ENCODE measurements at places on chromosomes 7 and 10.
A peak's percentile ranks its signal among the peaks of the same experiment; 100 is the strongest.

DNA sequence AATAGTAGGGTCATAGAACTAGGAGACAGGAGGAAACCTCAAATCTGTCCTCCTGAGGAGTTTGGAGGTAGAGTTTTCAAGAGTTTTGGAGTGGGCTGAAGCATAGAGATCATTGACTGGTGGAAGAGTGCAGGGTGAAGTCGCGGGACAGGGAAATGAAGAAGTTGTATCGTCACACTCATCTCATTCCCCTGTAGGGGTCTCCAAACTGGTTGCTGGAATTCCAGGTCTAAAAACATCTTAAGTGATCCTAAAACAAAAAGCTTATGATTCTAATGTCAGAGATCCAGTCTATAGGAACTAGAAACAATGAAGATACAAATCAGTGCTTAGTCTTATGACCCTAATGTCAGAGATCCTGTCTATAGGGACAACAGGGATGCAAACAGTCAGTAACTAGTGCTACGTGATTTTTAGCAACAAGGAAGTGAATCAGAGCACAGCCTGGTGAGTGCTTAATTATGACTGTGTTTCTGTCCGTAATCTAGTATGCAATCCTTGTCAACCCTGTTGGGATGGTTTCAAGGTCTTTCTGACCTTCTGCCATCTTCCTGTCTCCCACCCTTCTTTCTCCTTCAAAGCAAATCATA is 139.4 kb downstream of the SKIDA1 start:
- no peak for DNase-seq

- no peak for DNase-seq
Measured at GRCh38 chr7:17279061-17279460, 19.4 kb upstream of the AHR start.

DNA sequence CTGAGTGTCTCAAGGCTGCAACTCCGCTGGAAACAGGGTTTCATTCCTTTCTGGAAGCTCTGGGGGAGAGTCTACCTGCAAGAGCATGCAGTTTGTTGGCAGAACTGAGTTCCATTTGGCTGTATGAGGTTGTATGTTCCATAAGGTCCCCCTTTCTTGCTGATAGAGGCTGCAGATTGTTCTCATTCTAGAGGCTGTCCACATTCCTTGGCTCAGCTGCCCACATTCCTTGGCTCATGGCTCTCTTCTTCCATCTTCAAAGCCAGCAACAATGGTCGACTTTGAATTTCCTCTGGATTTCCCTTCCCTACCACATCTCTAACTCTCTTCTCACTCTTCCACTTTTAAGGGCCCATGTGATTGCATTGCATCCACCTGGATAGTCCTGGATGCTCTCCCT is 147.3 kb upstream of the CDCA7L start:
- no peak for DNase-seq

DNA sequence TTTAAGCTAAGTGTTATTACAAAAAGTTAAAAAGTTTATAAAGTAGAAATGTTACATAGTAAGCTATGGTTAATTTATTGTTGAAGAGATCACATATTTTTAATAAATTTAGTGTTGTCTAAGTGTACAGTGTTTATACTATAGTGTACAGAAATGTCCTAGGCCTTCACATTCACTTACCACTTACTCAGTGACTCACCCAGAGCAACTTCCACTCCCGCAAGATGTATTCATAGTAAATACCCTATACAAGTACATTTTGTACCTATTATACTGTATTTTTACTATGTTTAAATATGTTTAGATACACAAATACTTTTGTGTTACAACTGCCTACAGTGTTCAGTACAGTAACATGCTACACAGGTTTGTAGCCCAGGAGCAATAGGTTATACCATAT is 69.2 kb downstream of the DNAJC1 start:
- DNase-seq = no peak

DNA sequence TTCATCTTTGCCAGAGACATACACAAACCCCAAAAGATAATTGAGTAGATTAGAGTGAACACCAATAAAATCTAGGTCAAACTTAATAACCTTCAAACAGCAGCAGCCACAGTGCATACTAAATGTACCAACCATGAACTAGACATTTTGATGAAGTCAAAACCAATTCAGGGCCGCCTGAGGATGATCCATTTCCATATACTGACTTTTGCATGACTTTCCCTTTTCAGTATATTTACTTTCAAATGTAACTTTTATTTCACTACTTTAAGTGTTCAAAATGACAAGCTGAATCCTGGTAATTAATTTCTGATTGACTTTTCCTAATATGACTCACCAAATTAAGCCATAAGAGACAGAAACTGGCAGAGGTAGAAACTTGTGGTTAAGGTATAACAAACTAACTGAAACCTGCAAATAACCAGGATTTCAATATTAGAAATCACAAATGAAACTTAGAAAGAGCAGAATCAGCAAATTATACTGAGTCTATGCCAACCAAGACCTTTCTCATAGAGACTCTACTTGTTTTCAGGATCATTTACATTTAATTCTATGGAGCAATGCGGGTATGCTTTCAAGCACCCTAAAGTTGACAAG is 171.9 kb upstream of the LRRN3 start:
- no peak for DNase-seq

- DNase-seq = no peak
Measured at GRCh38 chr10:128025437-128025836, 100.8 kb downstream of the MKI67 start.

GRCh38 chr7:47627580-47628283 is 45.8 kb upstream of the TNS3 start:
- no peak for DNase-seq

DNA sequence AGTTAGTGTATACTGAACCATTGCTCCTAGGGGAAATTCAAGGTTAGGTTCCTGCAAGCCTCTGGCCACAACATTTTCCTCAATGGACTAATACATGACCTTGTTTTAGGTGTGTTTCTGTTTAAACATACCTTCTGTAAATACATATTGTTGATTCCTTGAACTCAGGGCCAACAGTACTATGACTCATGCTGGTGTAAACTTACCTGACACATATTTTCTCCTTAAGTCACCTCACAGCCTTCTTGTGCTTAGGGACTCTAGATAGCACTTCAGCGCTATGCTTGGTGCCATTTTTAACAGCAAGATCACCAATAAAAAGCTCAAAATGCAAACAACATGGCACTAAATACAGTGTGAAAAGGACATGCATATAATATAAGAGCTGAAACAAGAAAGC is 176.4 kb downstream of the TAX1BP1 start:
- no peak for DNase-seq

- DNase-seq = no peak
Measured at GRCh38 chr7:148162808-148163207, 427.8 kb upstream of the C7orf33 start.

DNA sequence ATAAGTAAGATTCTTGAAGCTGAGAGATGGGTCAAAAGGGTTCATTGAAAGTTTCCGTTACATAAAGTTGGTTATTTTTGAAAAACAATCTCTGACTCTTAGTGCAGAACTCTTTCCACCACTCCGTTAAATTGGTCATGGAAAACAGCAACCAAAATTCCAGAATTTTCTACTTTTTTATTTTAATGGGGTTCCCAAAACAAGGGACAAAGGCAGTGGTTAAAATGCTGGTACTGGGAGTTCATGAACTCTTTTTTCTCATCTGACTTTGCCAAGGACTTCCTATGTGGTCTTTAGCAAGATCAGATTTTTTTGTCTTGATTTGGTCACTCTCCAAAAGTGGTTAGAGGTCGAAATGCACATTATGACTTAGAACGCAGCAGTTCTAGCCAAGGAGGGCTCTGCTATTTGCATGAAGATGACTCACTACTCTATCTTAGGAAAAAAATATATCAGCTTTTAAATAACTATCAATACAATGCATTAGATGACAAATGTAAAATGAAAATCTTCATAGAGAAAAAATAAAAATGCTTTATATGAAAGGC is 145.7 kb downstream of the REEP3 start:
- peak; percentile 83 for DNase-seq

GRCh38 chr10:8312781-8313180 is 258.3 kb downstream of the GATA3 start:
- no peak for DNase-seq

Measured in fibroblast of skin of left biceps (primary cell).